Esophagus muscularis mucosa (tissue), 4 donors: ENCODE measurements at places on chromosomes 3 and 15. TPM values are rescaled to one million over a fixed set of nuclear protein-coding genes. Genes with fewer than 3 reads are reported as not detected.

Gene STRC
- 0.06 TPM for total RNA-seq

Gene NPAP1
- total RNA-seq: not detected

Gene P2RY12
- 2.9 TPM for total RNA-seq

Gene NCK1
- 54.0 TPM for total RNA-seq

Gene BNC1
- total RNA-seq: not detected

Gene C3orf52
- total RNA-seq: 3.3 TPM

Gene OR5K4
- not detected for total RNA-seq

Gene NAALADL2
- 3.8 TPM for total RNA-seq

Gene CAV3
- not detected for total RNA-seq

Gene RTP1
- not detected for total RNA-seq

Gene BAHD1
- 29.6 TPM for total RNA-seq

Gene SPINK8
- total RNA-seq: not detected

Gene PLSCR5
- total RNA-seq: not detected

Gene SCAP
- total RNA-seq: 67.7 TPM

Gene FAM3D
- total RNA-seq: not detected

Gene GOLGA6L7
- total RNA-seq: not detected

Gene RNU5B-1
- total RNA-seq: not detected

Gene OR5K2
- total RNA-seq: not detected

Gene FETUB
- total RNA-seq: not detected

Gene PEX11A
- 20.2 TPM for total RNA-seq

Gene KCNMB3
- total RNA-seq: 4.1 TPM

Gene PLSCR4
- 69.1 TPM for total RNA-seq

Gene SCN11A
- total RNA-seq: 0.42 TPM

Gene APBA2
- total RNA-seq: 12.4 TPM

Gene CCDC9B
- total RNA-seq: 40.0 TPM

Gene TOP2B
- total RNA-seq: 108 TPM

Gene ECE2
- 0.69 TPM for total RNA-seq

Gene GATA2
- 15.4 TPM for total RNA-seq

Gene VIPR1
- total RNA-seq: 5.2 TPM

Gene PLA2G4D
- not detected for total RNA-seq
